HuH-7 (cell line): ENCODE measurements at places on chromosomes 4 and X.
A peak's percentile ranks its signal among the peaks of the same experiment; 100 is the strongest.

DNA sequence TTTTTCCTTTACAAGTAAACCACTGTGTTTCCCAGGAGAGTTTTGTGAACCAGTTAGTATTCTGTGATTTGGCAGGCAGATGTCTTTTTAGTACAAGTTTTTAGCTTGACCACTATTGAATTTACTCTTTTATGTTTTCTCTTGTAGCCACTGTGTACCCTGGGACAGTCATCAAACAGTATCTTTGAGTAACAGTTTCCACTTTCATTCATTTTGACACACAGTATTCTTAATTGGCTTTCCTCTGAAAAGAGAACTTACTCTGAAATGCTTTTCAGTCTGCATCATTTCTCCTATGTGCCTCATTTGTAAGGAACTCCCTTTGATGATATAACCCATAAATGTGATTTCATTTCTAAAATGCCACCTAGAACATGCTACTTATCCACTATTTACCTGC, 476.5 kb downstream of the PDGFC start:
- no peak for DNase-seq

- DNase-seq, result no peak
These were observed 87.6 kb downstream of the DCUN1D4 start for GRCh38 chr4:51930557-51930956.

DNA sequence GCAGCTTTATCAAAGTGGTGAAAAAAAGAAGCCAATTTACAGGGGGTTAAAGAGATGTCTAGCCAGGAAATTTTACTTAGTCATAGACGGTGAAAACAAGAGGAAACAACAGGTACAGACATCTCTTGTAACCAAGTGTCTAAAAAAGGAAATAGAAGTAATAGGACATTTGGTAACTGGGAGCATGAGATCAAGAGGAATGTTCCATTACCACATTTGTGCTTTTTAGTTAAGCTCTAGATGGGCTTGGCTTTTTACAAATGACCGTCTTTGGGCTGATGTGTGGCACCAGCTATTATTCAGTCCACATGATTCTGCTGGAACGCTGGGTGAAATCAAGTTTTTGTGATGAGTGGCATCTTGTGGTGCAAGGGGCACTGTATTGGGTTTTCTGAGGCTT, 179.5 kb downstream of the SMIM20 start:
- no peak for DNase-seq

DNA sequence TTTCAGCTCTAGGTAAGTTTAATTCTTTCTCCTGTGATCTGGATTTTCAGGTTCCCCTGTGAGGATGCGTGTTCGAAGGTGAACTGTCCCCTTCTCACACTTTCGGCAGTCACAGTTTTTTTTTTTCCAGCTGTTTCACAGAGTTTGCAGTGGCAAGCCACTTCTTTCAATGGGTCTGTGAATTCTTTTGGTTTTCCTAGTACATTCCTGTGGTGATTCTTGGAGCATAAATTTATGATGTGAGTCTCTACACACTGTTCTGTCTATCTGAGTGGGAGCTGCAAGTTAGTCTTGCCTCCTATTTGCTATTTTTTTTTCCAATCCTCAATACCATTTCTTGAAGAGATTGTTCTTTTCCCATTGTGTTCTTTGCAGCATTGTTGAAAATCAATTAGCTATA, 595.5 kb downstream of the RAPGEF2 start:
- no peak for DNase-seq

- DNase-seq, result peak; percentile 39
These were observed 278.6 kb downstream of the ADGRA3 start for GRCh38 chr4:22237155-22237751.

GRCh38 chr4:30924495-30924894, 204.3 kb downstream of the PCDH7 start:
- no peak for DNase-seq

GRCh38 chr4:173448103-173448502, 49.2 kb upstream of the SCRG1 start:
- no peak for DNase-seq

- no peak for DNase-seq
These were observed 13.2 kb downstream of the BCOR start for GRCh38 chrX:40084471-40085101.

DNA sequence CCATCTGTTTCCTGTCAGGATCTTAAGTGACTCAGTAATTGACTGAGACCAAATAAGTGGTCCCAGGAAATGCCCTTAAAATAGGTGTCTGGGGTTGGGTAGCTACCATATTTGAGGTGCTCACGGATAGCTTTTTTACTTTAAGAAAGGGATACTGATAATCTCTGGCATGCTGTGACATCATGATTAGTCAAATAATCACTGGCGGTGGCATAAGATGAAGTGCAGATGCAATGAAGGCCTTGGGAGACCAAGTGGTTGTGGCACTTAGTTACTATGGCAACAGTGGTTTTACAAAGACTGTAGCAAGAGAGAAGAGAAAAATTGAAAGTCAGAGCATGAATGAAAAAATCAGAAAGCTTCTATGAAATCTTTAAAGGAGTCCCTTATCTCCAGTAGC, 114.5 kb upstream of the SLIT2 start:
- DNase-seq, result no peak

DNA sequence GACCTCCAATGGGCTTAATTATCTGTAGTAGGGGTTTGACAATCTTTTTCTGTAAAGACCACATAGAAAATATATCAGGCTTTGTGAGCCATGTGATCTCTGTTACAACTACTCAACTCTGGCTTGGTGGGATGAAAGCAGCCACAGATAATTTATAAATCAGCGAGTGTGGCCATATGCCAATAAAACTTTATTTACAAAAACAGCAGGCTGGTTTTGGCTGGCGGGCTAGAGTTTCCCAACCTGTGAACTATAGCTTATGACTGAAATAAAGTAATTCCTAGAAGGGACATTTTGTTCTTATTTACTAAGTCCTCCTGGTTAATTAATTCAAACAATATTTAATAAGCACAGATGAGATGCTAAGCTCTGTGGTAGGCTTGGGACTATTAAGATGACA, 35.9 kb upstream of the AMELX start:
- DNase-seq, result no peak

DNA sequence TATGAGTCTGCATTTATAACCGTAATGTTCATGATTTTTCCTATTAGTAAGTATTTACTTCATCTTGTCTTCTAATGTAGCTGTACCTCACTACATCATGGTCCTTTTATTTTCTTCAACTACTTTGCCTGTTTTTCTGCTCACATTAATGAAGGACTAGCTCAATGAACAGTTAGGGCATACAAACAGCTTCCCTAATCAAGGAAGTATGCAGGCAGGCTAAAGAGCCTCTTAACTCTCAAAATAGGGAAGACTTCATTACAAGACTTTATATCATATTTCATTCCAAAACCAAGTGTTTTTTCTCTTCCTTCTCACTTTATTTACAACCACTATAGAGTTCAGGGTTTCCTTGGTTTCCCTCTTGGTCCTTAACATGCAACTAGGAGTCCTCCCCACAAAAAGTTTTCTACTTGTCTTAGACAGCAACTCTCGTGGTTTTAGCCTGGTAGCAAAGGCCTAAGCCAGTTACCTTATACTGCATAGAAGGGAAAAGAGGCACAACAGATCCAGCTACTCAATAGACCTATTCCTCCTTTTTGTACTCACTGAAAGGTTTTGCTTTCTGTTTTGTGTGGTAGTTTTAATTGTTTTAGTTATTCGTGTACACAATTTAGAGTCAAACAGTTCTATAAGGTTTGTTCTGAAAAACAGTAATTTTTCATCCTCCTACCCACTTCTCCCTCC, 40.8 kb downstream of the SMIM14 start:
- DNase-seq, result no peak

DNA sequence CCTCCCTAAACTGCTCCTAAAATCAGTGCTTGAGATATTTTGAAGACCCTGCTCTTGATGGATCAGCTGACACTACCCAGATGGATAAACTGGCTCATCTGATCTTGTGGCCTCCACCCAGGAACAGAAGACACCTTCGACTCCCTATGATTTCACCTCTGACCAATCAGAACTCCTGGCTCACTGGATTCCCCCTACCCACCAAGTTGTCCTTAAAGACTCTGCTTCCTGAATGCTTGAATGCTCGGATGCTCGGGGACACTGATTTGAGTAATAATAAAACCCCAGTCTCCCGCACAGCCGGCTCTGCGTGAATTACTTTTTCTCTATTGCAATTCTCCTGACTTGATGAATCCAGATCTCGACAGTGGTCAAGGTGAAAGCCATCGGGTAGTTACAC, 12.0 kb upstream of the RPS3A start:
- DNase-seq, result no peak

DNA sequence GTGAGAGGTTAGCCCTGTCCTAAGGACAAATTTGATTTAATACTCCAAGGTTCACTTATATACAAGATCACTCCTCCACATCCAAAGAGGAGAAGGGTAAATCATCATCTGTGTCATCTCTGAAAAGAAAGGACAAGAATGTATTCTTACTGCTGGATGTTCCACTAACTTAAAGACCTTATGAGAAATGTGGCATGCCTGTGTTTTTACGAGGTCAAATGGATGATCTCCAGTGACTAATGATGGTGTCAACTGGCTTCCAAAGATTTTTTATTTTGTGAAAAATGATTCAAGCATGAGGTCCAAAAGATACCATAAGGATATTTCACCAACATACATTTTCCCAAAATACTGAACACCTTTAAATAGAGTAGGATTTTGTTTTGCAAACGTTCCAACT, 143.4 kb downstream of the PTCHD1 start:
- DNase-seq, result no peak

DNA sequence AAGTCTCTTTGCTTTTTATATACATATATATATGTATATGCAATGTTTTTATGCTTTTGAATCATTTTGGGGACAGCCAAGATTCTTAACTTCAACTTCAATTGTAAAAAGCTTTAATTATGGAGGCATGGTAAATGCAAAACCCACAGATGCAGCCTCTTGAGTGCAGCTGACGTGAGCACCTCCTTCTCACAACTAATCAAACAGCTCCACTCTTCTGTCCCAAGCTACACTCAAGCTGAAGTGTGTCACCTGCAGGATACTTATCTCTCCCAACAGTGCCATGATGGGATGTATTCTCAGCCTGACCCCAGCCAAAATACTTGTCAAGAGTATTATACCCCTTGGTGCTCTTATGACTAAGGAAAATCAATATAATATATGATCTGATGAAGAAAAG, 60.7 kb upstream of the BLTP1 start:
- no peak for DNase-seq

DNA sequence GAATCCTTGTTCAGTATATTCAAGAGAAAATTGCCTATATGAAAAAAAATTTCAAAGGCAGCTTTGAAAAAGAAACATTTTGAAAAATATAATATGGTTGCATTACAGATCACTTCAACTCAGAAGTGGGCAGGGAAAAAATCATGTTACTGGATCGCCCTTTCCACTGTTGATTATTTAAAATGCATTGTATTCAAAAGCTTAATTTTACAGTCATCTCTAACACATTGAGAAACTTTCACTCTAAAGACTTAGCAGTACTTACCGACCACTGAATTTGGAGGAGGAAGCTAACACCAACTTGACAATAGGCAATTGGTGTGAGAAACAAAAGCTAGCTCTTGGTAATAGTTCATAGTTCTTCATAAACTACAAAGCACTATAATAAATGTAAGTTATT, 101.9 kb downstream of the CEP135 start:
- no peak for DNase-seq

DNA sequence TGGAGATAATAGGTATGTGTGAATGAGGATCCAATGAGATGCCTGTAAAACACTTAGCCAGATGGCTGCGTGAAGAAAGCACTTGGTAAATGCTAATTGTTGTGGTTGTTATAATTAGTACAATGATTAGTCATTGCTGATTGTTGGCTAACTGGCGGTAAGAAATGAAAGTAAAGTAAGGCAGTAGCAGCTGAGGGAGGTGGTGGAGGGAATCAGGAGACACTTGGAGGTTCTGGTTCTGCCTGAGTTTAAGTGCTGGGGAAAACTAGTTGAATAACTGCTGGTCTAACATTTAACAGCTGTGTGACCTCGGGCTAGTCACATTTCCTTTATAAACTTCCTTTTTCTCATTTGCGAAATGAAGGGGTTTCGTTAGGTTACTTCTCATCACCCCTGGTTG, 30.9 kb downstream of the CD38 start:
- no peak for DNase-seq

- DNase-seq, result no peak
These were observed 7.1 kb upstream of the BST1 start for GRCh38 chr4:15695729-15696128.
